ENCODE measurements at places on chromosomes 12 and 14. TPM values are rescaled to one million over a fixed set of nuclear protein-coding genes. Genes with fewer than 3 reads are reported as not detected.

GRCh38 chr14:49527221-49527620 is 59.0 kb downstream of the RPS29 start:
- no peak for DNase-seq

GRCh38 chr12:91396293-91396692 is 213.7 kb upstream of the DCN start:
- DNase-seq, result no peak

The KCNA5 gene
- not detected for total RNA-seq

The UBC gene
- 390 TPM for total RNA-seq

The FZD10 gene
- total RNA-seq, result not detected

The CELA1 gene
- not detected for total RNA-seq

DNA sequence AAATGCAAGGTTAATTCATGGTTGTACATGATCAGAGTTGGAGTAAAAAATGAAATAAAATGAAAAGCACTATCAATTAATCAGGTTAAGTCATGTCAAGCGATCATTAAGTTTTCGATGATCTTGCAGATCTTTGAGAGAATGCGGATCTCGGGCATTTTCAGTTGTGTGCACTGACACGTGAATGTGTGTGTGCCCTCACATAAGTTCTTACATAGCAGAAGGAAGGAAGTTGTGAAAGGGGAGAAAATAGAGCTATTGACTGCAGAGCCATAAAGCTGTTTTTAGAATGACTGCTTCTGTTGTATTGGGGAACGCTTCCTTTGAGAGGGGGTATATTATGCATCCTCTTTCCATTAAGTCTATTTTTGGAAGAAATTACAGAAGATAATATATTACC is 101.3 kb downstream of the HMGA2 start:
- no peak for DNase-seq

- DNase-seq, result peak; percentile 67
These were observed 25.2 kb upstream of the KRT78 start for GRCh38 chr12:52873832-52874572.

- DNase-seq, result no peak
These were observed 7.3 kb downstream of the AKT1 start for GRCh38 chr14:104788161-104788818.

- no peak for DNase-seq
These were observed 16.8 kb downstream of the C12orf43 start for GRCh38 chr12:120999191-121000120.

GRCh38 chr12:42447371-42447786 is 121.4 kb downstream of the PPHLN1 start:
- DNase-seq, result no peak

The KLRK1 gene
- total RNA-seq, result 1.5 TPM

GRCh38 chr14:71988939-71989338 is 56.7 kb downstream of the RGS6 start:
- no peak for DNase-seq

GRCh38 chr12:127957001-127957660 is 309.8 kb upstream of the TMEM132C start:
- DNase-seq, result no peak

The ACVRL1 gene
- 7.2 TPM for total RNA-seq

The ENDOU gene
- not detected for total RNA-seq

DNA sequence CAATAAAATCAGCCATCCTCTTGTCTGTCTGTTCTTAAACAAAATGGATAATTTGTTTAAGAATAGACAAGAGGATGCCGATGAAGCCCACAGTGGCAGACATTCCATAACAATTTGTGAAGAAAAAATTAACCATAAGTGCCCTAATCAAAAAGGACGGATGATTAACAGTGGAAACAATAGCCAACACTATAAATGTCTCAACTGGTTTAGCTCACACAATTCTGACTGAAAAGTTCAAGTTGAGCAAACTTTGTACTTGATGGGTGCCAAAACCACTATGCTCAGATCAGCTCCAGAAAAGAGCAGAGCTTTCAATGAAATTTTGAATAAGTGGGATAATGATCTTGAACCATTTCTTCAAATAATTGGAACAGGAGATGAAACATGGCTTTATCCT is 202.2 kb upstream of the OR4E1 start:
- no peak for DNase-seq

The APOF gene
- total RNA-seq, result 112 TPM

DNA sequence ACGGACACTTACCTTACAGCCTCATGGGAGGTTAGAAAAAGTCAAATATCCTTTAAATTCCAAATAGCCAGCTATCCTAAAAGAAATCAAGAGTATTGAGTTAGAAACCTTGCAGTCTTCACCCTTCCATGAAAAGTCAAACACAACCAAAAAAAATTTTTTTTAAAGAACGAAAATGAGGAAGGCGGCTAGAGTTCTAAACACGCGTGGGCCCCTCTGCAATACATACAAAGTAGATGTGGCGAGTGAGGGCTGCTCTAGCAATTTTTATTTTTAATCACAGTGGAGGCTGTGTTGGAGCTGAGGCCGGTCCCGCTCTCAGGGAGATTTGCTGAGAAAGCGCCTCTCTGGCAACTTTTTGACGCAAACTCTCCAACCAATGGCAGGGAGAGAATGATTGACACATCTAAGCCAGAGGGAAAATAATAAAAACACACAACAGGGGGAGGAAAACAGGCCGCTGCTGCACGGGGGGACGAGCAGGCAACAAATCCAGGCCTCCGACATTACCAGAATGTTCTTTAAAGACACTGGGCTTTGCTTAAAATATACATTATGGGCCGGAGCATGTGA is at the start of gene OTX2:
OTX2 (minus strand) TSS at position 333 of the 573 bp plus-strand sequence. CDS start 5,023 bp downstream, outside the sequence.
- DNase-seq, result no peak

DNA sequence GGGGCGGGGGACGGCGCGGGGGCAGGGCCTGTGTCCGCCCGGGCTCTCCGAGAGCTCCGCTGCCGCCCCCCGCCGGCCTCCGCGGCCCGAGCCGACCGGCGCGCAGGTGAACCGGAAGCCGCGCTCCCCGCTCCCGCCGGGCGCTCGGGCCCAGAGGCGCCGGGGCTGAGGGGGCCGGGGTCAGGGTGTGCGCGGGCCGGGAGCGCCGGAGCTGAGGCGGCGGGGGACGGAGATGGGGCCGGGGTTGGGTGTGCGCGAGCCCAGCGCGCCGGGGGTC is 431 bp downstream of the HIP1R start:
- peak; percentile 51 for DNase-seq

- DNase-seq, result no peak
These were observed 14.9 kb upstream of the IRF2BPL start for GRCh38 chr14:77043177-77043983.

DNA sequence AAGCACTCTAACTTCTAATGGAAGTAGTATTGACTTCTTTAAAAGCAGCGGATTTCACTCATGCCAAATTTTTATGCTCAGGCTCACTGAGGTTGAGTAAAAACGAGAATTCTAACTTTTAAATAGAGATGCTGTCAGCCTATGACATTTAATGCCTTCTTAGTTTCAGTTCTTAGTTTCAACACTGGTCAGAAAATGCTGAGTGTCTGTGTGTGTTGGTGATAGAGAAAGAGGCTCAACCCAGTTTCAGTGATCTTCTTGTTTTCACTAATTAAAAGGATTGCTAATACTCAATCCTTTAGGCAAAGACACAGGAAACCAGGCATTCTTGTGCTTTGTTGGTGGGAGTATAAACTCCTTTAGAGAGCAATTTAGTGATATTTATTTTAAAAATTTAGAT is 31.0 kb downstream of the PEBP1 start:
- DNase-seq, result no peak

The CCT2 gene
- 81.9 TPM for total RNA-seq

The WNT1 gene
- not detected for total RNA-seq

The TAS2R8 gene
- total RNA-seq, result not detected

DNA sequence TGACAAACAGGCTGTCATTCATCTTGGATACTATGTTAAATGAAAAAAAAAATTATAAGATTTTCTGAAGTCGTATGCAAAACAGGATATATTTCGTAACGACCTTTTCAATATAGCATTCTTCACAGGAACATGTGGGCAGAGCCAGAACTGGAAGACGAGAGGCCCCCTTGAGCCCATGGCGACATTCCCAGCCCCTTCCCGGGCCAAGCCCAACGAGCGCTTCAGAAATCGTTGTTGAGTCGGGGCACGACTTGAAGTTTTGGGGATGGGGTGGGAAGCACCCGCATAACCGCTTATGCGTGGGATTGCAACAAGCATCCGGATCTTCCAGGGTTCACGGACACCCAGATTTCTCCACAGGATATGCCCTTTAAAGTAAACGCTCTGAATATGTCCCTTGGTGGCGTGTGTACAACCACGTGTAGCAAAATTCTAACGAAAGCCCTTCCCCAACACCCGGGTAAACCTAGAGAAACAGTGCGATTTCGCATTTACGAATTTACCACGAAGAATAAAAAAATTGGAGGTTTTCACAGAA is 736 bp downstream of the C14orf39 start:
- DNase-seq, result no peak

The ADGRD1 gene
- total RNA-seq, result 12.3 TPM

DNA sequence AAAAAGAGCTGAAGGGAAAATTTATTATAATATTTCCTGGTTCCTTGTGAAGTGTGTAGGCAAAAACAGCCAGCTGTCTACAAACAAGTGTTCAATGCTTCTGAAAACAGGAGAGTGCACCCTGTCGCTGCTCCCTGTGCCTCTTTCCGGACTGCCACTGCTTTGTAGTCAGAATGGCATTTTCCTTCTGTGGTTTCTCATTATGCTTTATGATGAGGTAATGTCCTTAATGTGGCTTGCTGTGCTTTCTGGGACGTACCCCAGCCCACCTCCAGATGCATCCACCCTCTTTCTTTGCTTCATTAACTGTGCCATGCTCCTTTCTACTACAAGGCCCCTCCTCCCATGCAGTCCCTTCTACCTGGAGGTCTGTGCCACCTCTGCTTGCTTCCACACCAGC is 148.1 kb downstream of the SYT1 start:
- DNase-seq, result no peak

The PTHLH gene
- total RNA-seq, result not detected

The PZP gene
- total RNA-seq, result 9.2 TPM

The ORMDL2 gene
- total RNA-seq, result 28.8 TPM

GRCh38 chr14:73945159-73945670 is 4.7 kb downstream of the FAM161B start:
- DNase-seq, result no peak

GRCh38 chr12:92259696-92260251 is 114.1 kb upstream of the BTG1 start:
- no peak for DNase-seq

DNA sequence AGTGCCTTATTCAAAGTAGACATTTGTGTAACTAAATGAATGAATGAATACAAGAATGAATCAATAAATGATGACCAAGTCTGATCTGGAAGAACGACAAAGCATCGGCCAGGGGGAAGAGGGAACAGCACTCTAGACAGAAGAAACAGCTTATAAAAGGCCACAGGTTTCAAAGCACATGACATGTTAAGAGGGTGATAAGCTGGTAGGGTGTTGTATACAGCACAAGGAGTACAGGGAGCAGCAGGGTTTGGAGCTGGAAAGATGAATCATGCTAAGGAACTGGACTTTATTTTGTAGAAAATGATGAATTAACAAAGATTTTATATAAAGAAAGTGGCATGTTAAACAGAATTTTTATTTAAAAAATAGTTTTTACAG is 302.5 kb downstream of the NUAK1 start:
- no peak for DNase-seq

The PTCSC3 gene
- not detected for total RNA-seq

DNA sequence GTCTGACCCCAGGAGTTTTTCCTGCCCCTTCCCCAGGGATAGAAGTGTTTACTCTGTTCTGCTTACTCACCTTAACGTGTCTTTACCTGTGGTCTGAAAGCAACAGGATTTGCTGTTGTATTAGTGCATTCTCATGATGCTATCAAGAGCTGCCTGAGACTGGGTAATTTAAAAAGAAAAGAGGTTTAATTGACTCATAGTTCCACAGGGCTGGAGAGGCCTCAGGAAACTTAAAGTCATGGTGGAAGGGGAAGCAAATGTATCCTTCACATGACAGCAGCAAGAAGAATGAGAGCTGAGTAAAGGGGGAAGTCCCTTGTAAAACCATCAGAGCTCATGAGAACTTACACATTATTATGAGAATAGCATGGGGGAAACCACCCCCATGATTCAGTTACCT is 240.4 kb downstream of the SNAPC1 start:
- no peak for DNase-seq

The TROAP gene
- 2.6 TPM for total RNA-seq

The ETV6 gene
- 12.0 TPM for total RNA-seq

GRCh38 chr12:89756194-89756584 is 47.6 kb upstream of the ATP2B1 start:
- DNase-seq, result no peak

Data from right lobe of liver (tissue), 6 donors.